Renal pelvis (tissue), 12 donors: ENCODE measurements at places on chromosomes 2 and 18. TPM values are rescaled to one million over a fixed set of nuclear protein-coding genes. Genes with fewer than 3 reads are reported as not detected.

- DNase-seq: peak; percentile 27
Measured at GRCh38 chr2:163348857-163349380, 386.9 kb downstream of the FIGN start.

DNA sequence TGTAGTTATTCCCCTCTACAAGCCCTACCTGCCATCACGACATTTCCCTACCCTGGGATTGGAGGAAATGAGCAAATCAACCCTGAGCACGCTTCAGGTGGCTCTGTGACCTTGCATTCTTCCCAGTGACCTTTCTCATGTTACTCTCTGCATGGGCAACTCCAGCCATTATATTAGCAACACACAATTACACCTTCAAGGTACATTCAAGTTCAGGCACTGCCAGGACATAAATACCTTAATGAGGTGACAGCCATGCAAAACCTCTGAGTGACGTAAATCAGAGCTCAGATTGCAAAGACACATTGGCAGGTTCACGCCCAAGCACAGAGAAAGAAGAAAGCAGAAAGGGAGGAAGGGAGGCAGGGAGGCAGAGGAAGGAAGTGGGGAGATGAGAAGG lies 68.7 kb upstream of the ALK start:
- DNase-seq: peak; percentile 82

DNA sequence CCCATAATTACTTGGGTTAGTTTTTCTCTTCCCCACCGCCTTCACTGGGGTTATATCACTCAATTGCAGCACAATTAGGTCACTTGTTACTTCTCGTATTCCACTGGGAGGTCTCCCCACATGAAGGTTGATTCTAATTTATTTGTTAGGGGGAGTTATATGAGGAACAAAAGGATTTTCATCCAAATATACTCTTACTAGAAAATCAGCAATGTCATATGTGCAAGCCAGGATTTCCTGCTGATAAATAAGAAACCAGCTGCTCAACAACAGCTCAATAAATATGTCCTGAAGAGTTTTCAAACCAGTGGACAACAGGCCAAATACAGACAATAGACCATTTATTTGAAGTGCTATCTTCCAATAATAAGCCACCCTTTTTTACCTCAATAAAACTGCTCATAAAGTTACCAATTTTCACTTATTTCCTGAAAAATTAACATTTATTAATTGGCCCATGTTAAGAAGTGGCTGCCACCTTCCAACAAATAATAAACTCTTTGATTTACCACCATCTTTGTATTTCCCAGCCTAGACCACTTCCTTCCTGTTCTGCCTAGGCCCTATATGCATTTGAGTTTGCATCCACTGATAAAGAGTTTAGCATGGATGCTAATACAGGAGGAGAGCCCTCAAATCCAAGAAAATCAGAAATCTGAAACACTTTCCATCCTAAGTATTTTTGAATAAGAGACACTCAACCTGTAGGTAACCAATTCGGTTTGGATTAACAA lies 184.4 kb upstream of the SLC39A10 start:
- DNase-seq: no peak

- no peak for DNase-seq
Measured at GRCh38 chr2:54083445-54083844, 32.0 kb upstream of the ACYP2 start.

DNA sequence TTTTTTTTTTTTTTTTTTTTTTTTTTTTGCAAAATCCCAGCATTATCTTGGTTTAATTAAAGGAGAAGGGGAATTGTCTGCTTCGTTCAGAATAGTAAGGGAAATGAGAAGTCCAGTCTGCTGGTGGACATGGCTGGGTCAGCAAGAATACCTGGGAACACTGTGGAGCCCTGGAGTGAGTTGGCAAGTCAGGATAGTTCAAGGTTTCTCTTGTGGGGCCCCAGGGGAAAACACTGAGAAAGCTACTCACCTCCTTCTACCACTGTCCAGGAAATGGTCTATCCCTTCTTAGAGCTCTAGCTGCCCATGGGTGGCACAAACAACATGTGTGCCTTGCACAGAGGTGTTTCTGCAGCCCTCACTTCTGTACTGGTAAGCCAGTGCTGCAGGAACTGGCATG lies 169.1 kb upstream of the SIX2 start:
- no peak for DNase-seq

DNA sequence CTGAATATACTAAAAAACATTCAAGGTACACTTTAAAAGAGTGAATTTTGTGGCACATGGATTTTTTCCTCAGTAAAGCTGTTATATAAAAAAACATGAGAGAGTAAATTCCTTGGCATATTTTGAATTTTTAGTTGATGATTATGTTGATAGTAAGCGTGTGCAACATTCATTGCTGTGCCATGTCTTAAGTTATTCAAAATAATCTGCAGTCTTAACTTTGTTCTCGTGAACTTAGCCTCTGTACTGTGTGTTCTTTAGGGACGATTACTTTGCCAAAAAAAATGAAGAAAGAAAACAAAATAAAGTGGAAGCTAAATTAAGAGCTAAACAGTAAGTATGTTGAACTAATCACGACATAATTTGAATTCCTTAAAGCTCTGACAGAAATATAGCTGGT lies 9.6 kb downstream of the SSB start:
- DNase-seq: no peak

- DNase-seq: no peak
Measured at GRCh38 chr2:55114082-55114481, 63.8 kb upstream of the RTN4 start.

- DNase-seq: no peak
Measured at GRCh38 chr2:160324917-160325316, 124.8 kb upstream of the ITGB6 start.

GRCh38 chr2:28697602-28698149 lies 54.0 kb upstream of the PPP1CB start:
- no peak for DNase-seq

GRCh38 chr2:187165936-187166610 lies 282.0 kb downstream of the CALCRL start:
- no peak for DNase-seq

EVA1A gene
- polyA plus RNA-seq: 13.1 TPM

RNF125 gene
- 1.9 TPM for polyA plus RNA-seq

TFPI gene
- polyA plus RNA-seq: 38.1 TPM

LCT gene
- not detected for polyA plus RNA-seq
